ENCODE measurements at places on chromosomes 1 and 21.

DNA sequence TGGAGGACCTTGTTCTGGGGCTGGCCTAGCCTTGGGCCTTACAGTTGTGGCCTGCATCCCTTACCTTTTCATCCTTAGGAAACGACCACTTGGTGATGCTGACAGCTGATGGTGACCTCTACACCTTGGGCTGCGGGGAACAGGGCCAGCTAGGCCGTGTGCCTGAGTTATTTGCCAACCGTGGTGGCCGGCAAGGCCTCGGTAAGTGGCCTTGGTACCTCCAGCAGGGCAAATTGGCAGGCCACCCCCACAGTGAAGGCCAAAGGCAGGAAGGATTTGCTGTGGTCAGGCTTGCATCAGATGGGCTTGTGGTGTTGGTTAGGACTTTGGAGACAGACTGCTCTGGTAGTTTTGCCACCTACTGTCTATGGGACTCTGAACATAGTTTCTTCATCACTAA is 17.7 kb upstream of the TRNAU1AP start:
- no peak for DNase-seq

DNA sequence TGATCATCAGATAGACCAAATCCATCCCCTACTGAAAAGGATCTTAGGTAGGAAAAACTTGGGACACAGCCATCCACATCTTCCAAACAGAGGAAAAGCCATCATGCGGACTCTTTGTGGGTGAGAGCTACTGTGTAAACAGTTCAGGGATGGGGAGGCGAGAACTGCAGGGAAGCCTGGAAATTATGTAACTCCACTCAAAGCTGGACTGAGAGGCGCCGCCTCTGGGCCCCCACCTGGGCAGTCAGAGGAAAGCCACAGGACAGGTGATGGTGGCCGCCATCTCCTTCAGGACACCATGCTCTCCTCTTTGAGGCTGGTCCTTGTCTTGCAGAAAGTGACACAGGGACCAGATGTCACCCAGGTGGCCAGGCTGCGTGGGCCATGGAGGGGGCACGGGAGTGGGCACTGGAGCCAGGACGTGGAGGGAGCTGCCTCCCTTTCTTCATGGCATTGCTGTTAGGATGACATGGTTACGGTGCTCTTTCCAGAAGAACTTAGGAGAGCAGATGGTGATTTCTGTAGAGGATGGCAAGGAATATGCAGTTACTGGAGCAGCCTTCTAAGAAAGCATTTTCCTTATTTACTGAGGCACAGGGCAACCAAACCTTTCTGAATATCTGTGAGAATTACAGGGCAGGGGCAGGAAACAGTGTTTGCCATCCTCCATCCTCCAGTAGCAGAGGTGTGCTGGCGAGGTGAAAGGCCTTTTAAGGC is 32.0 kb upstream of the TDRD10 start:
- DNase-seq = no peak

- DNase-seq = no peak
Observed at GRCh38 chr1:154351363-154352068, 26.2 kb downstream of the ATP8B2 start.

DNA sequence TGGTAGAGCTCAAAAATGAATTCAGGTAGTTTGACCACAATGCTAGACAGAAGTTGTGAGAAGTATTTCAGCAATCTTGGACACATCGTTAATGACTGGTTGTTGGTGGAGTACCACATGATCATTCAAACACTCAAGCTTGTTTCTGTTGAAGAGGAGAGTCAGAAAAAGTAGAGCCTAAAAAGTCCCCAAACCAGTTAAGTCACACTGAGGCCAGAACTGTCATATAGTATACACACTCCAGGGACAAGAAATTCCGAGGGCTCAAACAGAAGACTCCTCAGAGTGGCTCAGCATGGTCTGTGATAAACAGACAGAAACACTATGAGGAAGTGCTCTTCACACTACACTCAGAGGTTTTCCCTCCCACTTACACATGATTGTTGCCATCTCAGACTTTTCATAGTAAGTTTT is 5.8 kb downstream of the TRIM33 start:
- no peak for DNase-seq

GRCh38 chr1:94143809-94144176 is 22.8 kb upstream of the ABCA4 start:
- no peak for DNase-seq

- DNase-seq = peak; percentile 41
Observed at GRCh38 chr1:64403331-64403730, 66.6 kb upstream of the CACHD1 start.

DNA sequence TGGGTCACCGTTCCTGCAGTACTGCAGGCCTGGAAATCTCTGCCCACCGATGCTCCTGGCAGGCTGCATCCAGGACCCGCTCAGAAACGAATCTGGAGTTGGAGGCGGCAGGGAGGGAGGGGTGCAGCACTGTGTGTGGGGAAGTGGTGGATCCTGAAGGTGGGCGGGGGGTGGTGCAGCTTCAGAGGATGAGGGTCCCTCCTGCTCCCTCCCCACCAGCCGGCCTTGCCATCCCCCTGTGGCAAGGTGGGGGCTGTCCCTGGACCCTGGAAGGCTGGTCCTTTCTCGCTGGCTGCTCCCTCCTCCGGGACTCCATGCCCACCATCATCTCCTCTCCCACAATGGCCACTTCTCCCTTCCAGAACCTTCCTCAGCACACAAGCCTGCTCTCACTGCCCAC is 60.4 kb downstream of the B3GALT5 start:
- no peak for DNase-seq

GRCh38 chr1:47674189-47674588 is 236.3 kb downstream of the FOXD2 start:
- DNase-seq = no peak

GRCh38 chr1:217244971-217245370 is 385.9 kb downstream of the GPATCH2 start:
- DNase-seq = no peak

GRCh38 chr1:40244138-40244744 is 3.5 kb upstream of the TMCO2 start:
- no peak for DNase-seq
